ENCODE measurements at places on chromosomes 6 and 20.

GRCh38 chr6:3532296-3532916 lies 75.6 kb upstream of the SLC22A23 start:
- no peak for DNase-seq

- DNase-seq: no peak
Measured at GRCh38 chr6:16800341-16800740, 39.1 kb upstream of the ATXN1 start.

DNA sequence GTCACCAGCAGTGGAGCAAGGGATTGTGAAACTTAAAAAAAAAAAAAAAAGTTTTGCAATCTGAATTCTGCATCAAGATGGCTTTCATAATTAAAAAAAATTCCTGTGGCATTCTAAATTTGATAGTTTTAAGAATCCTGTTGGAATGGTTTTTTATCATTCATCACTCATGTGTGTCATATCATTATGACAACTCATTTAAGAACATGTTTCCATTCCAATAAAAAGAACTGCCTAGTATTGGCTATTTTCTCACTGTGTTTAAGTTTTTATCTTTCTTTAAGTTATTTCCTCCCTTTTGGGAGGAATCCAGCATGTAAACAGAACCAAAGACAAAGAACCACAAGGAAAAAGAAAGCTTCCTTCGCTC lies 26.2 kb upstream of the RHAG start:
- no peak for DNase-seq

GRCh38 chr6:27250277-27251111 lies 3.0 kb downstream of the PRSS16 start:
- DNase-seq: no peak

GRCh38 chr20:58981628-58982364 lies 740 bp downstream of the NELFCD start:
- DNase-seq: no peak

DNA sequence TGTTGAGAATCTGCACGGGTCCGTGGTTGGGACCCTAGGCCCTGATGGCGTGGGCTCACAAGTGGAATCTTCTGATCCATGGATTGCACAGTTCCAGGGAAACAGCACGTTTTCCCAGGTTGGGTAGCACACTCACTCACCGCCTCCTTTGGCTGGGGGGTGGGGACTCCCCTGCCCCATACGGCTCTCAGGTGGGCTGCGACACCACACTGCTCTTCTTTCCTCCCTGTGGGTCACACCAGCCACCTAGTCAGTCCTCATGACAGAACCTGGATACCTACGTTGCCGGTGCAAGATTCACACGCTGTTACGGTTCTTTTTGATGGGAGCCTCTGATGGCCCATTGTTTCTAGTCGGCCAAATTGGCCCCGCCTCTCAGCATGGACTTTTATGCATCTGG lies 312.0 kb downstream of the MMUT start:
- no peak for DNase-seq

GRCh38 chr6:141033101-141033500 lies 1099.6 kb upstream of the GJE1 start:
- DNase-seq: no peak

DNA sequence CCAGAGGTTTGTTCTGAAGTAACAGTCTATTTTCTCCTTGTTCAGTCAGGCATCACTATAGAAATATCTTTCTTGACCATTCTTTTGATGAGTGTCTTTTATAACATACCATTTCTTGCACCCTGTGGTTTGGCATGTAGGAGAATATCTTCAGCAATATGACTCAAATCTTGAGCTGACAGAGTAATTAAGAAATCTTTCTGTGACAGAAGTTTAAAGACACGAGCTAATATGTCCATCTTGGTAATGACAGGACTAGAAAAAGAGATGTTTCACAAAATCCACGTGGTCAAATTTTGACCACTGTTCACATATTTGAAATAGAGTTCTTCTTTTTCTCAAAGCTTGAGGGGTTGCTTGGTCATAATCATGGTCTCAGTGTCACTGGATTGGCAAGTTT lies 149.9 kb downstream of the MYB start:
- no peak for DNase-seq

- DNase-seq: no peak
Measured at GRCh38 chr6:146526192-146526591, 17.4 kb upstream of the RAB32 start.

DNA sequence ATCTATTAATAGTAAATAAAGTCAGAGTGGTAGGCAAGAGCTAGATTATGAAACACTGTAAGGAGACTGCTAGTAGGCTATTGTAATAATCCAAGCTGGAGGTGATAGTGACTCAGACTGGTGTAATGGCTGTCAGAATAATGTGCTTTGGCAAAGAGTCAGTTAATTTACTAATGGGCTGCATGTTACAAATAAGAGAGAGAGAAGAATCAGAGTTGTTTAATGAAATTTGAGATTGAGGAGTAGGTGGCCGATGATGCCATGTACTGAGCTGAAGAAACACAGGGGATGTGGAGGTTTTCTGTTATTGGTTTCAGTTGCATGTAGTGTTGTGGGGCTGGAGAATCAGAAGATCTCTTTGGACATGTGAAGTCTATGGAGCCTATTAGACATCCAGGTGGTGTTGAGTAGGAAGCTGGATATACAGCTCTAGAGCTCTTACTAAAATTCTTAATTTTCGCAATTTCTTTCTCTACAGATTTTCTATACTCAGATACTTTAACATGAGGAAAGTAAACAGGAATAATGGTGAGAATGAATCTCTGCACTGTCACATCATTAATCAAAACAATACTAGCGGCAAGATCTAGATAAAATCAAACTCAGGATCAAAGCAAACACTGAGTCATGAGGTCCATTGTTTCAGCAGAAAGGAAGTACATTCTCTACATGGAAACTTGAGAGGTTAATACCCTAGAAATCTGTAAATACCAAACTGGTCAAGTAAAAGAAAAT lies 167.7 kb downstream of the SIM1 start:
- no peak for DNase-seq

DNA sequence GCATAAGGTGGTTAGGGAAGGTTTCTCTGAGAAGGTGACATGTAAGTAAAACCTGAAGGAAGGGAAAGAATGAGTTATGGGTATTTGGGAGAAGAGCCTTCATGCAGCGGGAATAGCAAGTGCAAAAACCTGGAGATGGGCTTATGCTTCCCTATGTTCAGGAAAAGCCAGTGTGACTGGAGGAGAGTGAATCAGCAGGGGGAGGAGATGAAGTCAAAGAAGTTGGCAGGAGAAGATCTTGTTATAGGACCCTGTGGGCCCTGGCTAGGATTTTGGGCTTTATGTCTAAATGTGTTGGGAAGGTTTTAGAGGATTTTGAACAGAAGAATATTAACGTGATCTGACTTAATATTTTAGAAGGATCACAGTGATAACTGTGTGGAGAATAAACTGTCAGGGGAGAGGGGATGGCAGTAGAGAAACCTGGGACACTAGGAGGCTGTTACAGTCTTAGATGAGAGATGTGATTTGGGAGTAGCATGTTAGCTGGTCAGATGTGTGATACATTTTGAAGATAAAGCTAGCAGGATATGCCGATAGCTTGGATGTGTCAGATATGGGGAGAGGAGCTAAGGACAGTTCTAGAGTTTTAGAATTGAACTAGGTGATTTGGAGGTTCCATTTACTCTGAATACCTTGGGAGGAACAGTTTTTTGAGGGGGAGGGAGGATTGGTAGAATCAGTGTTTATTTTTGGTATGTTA lies 41.0 kb downstream of the PHF3 start:
- DNase-seq: no peak

DNA sequence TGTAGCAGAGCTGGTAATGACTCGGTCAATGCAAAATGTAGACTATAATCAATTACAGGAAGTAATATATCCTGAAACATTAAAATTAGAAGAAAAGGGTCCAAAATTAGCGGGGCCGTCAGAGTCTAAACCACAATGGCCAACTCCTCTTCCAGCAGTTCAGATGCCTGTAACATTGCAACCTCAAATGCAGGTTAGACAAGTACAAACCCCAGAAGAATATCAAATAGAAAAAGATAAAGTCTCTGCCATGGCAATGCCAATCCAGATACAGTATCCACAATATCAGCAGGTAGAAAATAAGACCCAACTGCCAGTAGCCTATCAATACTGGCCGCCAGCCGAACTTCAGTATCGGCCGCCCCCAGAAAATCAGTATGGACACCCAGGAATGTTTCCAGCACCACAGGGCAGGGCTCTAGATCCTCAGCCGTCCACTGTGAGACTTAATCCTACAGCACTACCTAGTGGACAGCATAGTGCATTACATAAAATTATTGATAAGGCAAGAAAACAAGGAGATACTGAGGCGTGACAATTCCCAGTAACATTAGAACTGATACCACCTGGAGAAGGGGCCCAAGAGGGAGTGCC lies 158.4 kb downstream of the GPX5 start:
- no peak for DNase-seq

DNA sequence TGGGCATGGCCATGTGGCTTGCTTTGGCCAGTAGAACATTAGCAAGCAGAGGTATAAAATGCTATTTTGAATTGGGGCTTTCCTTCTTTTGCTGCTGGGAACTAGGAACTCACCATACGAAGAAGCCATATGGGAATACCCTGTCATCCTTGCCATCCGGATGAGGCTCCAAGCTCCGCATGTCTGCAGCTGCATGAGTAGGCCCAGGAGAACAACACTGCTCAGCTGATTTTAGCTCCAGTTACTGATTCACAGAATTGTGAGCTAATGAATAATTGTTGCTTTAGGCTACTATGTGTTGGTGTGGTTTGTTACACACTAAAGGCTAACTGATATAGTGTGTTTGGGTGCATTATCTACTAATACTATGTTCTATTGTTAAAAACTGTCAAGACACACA lies 2.7 kb upstream of the PLCB4 start:
- DNase-seq: no peak

DNA sequence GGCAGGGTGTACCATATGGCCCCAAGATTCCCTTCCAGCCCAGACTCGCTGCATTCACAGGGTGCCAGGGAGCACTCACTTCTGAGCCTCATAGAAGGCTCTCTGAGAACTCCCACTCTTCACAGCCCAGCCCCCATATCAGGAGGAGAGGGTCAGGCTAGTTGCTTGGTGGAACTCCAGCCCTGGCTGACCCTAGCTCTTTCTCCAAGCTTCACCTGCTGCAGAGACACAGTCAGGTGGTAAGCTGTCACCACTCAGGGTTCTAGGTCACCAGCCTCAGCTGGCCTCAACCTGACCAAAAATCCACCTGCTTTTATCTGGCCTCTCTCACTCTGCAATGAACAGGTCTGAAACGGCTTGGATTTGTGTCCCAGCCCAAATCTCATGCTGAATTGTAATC lies 162.7 kb upstream of the MLN start:
- DNase-seq: no peak

DNA sequence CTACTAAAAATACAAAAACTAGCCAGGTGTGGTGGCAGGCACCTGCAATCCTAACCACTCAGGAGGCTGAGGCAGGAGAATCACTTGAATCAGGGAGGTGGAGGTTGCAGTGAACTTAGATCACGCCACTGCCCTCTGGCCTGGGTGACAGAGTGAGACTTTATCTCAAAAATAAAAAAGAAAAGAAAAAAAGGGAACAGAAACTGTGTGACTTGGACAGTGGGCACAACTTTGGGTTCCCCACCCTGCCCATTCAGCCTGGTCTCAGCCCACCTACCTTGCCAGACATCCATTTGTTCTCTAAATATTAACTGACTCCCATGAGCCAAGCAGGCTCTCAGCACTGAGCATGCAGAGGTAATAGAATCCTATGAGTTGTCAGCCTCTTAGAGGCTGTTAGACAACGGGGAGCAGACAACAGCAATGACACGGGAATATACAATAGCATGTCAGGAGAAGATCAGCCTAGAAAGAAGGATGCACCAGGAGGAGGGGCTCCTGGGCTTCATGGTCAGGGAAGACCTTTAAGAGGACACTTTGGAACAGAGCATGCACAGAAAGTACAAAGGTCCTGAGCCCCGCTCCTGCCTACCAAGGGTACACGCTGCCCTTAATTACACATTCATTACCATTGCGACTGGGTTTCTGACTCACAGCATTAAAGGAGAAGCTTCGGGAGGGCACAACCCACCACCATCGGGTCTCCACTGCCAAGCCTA lies 20.0 kb downstream of the FAM209B start:
- DNase-seq: no peak

DNA sequence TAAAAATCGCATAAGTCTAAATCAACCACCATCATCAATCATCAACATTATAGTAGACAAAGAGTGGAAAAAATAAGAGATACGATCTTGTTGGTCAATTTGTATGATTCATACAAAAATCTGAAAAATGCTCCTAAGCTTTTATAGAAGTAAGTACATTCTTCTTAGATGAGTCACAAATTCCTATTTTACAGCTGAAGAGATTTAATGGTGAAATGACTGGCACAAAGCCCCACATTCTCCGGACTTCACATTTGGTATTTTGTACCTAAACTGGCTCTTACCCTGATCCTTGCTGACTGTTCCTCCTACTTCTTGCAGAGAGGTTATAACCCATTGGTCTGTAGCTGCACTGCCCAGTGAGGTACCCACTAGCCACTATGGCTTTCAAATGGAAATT lies 29.9 kb upstream of the PREP start:
- no peak for DNase-seq

DNA sequence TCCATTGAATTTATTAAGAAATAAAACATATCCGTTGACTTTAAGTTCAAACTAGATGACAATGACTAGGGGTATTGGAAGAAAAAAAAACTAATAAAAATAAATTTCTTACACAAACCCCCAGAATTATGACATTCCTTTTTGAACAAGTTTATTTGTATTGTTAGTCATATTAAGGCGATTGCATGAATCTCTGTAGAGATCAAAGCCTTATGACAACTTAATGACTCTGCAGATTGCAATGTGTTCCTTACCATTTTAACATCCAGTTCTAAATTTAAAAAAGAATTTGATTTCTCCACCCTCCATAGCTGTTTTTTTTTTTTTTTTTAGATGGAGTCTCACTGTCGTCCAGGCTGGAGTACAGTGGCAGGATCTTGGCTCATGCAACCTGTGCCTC lies 189.8 kb upstream of the CEP162 start:
- no peak for DNase-seq

GRCh38 chr6:63426844-63427243 lies 107.1 kb upstream of the LGSN start:
- no peak for DNase-seq

DNA sequence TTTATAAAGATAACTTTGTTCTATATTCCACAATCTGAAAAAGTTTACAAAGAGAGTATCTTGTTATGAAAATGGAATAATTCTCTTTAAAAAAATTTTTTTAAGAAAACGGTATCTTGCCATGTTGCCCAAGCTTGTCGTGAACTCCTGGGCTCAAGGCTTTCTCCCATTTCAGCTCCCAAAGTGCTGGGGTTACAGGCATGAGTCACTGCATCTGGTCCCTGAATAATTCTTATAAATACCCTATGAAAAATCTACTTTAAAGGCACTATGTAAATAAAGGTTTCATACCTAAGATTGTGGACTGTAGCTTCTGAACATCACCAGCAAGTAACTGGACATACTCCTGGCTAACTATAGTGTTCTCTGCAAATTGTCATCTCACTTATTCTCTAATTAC lies 60.3 kb downstream of the SAMD3 start:
- no peak for DNase-seq

Data from stimulated activated CD4-positive, alpha-beta T cell treated with anti-CD3 and anti-CD28 coated beads, Interleukin-1b, Interleukin-23, amount 100 ng/mL, for 48 hours (primary cell).